ENCODE measurements at places on chromosomes 3 and 15. TPM values are rescaled to one million over a fixed set of nuclear protein-coding genes. Genes with fewer than 3 reads are reported as not detected.

SAMD7 gene
- total RNA-seq: not detected

UBXN7 gene
- total RNA-seq: 9.5 TPM

SATB1 gene
- not detected for total RNA-seq

CLDN11 gene
- total RNA-seq: 28.7 TPM

PRKAR2A gene
- total RNA-seq: 11.0 TPM

EFCAB12 gene
- total RNA-seq: not detected

TPRG1 gene
- 0.16 TPM for total RNA-seq

ANKRD63 gene
- not detected for total RNA-seq

MYRIP gene
- 1.9 TPM for total RNA-seq

ITIH4 gene
- not detected for total RNA-seq

CCDC39 gene
- not detected for total RNA-seq

PATL2 gene
- total RNA-seq: not detected

MORC1 gene
- total RNA-seq: not detected

EPHA3 gene
- total RNA-seq: not detected

GOLGA8N gene
- 0.69 TPM for total RNA-seq

P2RY13 gene
- not detected for total RNA-seq

TTC23 gene
- 6.7 TPM for total RNA-seq
